ENCODE measurements at places on chromosomes 2 and 18.

GRCh38 chr2:240876475-240877251, 8.0 kb downstream of the AGXT start:
- no peak for DNase-seq

- no peak for DNase-seq
Observed at GRCh38 chr2:9498210-9498609, 23.9 kb downstream of the IAH1 start.

GRCh38 chr2:136291871-136292270, 173.9 kb upstream of the CXCR4 start:
- DNase-seq, result no peak

DNA sequence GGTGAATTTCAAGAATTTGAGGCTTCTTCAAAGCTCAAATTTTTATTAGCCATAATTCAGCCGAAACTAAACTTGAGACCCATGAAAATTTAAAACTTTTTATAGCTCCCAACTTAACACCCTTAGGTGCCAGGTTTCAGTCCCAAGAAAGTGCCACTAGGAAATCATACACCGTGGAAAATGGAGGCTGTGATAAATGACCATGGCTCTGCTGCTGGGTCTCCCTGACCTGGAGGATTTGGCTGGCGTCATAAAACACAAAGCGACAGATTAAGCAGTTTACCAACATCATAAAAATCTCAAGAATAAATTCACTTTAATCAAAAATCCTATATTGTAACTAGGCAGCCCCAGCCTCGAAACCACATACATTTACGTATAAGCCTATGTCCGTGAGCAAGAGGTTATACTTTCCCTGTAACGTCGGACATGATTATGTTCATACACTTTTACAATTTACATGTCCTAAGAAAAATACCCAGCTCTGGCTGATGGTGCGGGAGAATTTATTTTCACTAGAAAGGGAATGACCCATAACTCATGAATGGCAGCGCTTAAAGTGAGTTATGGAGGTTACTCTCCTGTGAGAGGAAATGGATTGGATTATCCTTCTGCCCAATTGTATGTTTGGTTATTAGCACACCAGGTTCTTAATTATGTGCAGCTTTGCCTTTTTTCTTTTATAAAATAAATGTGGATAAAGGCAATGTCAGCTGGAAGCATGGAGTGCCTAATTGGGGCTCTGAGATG, 329.4 kb downstream of the AGPS start:
- DNase-seq, result peak; percentile 30

DNA sequence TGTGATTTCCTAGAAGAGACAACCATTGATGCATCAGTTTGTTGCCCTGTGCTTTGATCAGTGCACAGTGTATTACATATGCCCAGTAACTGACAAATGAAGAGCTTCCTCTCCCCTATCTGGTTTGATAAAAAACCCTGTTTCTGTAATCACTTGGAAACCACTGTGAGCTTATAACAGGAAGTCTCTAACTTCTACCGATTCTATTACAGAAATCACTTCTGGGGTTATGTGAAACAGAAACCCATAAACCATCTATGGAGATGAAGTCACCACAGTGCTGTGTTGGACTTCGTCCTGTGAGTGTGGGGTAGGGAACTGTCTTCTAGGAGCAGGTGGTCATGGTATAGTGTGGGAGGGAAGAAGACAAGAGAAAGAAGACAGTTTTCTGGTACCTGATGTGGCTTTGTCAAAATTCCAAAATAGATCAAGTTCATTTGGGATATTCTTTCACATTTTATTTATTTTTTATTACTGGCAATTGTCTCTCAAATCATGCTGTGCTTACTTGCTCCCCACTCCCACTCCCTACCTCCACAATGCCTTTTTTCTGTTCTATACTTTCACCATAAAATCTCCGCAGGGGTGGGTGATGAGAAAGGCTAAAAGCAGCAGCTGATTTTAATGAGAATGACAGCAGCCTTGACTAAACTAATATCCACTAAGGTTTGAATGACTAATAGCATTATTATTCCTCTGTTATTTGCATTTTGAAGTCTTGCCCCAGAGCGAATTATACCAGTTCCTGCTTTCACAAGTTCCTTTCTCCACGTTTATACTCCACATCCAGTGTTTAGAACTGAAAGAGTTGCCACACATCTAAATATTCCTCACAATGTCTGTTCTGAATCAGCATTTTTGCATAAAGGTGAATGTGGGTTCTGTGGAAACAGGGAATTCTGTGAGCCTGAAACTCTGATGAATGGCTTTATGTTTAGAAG, 41.7 kb upstream of the RND3 start:
- peak; percentile 67 for DNase-seq

- DNase-seq, result no peak
Observed at GRCh38 chr2:39780825-39781600, 2.0 kb upstream of the THUMPD2 start.

DNA sequence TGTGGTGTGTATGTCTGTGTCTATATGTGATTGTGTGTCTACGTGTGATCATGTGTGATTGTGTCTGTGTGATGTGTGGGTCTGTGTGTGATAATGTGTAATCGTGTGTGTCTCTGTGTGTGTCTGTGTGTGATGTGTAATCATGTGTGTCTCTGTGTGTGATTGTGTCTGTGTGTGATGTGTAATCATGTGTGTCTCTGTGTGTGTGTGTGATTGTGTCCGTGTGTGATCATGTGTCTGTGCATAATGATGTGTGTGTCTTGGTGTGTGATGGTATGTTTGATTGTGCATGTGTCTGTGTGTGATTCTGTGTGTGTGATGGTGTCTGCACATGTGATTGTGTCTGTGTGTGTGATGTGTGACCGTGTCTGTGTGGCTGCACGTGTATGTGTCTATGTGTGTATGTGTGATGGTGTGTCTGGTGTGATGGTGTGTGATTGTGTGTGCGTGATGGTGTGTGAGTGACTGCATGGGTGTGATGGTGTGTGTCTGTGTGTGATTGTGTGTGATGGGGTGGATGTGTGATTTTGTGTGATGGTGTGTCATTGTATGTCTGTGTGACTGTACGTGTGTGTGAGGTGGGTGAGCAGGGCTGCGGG, 78.9 kb downstream of the RTP5 start:
- DNase-seq, result no peak

DNA sequence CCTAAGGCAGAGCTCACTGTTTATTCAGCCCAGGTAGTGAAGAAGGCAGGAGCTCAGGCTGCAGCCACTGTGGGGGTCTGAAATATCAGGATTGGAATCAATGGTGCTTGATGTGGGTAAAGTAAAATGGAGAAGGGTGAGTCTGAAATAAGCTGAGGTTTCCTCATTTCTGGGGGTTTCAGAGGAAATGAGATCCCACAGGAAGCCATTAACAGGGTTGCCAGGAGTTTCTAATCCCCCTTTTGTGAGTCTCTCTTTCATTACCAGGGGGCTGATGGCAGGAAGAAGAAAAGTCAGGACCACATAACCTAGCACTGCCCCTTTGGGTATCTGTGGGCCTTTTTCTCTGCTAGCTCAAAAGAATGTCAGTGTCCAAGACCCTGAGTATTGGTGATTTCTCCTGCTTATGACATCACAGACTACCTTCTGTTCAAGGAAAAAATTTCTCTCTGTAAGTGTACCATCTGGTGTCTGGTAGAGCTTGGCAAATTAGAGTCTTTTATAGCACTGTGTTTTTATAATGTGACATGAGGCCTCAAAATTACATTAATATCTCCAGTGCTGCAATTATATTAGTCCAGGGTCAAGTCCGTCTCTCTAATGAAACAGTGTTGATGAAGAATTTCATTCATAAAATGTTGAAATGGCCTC, 56.0 kb downstream of the LBH start:
- peak; percentile 31 for DNase-seq

- DNase-seq, result no peak
Observed at GRCh38 chr2:187435756-187436155, 12.3 kb downstream of the CALCRL start.

DNA sequence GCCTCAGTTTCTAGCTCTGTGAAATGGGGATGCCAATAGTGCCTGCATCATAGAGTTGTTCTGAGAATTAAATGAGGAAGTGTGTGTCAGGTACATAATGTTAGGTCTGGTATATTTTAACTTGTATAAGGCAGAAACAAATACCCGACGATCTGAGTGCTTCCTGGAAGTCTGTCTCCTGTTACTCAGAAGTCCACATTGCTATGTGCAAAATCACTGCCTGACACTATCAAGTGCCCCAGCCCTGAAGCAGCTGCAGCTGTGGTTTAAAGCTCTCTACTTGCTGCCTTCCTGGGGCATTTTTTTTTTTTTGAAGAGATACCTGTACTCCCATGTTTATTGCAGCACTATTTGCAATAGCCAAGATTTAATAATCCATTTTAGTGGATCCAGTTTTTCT, 125.3 kb downstream of the SLC4A3 start:
- DNase-seq, result no peak

DNA sequence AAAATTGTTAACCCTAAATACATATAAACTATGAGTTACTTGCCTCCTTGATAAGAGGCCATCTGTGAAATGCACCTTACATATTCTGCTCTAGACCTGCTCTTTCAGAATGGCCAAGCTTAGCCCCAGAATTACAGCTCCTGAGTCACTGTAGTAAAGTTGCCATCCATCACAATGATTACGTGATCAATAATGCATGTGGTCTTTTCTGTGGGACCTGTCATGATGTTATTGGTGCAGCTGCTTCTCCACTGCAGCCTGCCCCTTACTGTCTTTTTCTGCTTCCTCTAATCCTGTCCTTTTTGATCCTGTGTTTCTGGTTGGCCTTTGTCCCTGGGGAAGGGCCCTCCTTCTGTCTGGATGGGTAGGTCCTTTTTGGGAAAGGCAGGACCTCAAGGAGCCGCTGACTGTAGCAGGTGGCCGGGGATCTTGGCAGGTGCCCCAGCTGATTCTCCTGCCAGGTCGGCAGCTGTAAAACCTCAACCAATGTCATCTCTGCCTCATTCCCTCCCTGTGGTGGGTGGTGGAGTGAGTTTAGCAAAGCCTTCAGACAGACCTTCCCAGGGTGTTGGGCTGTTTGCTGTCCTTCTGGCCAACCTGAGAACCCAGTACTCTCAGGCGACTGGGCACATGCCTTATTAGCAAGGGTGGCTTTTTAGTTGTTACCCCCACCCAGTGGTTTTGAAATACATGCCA, 126.2 kb upstream of the EML6 start:
- DNase-seq, result no peak

DNA sequence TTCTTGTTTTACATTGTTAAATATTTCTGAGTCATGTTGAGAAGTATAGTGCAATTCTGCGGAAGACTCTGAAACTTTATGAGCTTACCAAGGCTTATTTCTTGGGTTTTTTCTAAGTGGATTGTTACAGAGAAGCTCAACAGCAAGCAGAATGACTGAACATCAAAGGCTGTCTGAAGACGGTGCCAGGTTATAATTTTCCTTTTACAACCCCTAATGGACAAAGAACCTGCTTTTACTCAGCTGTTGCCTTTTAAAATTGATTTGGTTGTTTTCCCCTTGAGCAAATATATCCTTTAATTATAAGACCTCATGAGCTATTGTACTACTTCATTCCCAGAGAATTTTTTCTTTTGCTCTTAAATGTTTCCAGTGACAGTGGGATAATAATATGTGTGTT, 41.6 kb downstream of the LAMA3 start:
- DNase-seq, result no peak

GRCh38 chr2:46634905-46635304, 155.5 kb downstream of the TMEM247 start:
- no peak for DNase-seq

GRCh38 chr18:34660572-34660971, 49.5 kb upstream of the DTNA start:
- DNase-seq, result no peak

DNA sequence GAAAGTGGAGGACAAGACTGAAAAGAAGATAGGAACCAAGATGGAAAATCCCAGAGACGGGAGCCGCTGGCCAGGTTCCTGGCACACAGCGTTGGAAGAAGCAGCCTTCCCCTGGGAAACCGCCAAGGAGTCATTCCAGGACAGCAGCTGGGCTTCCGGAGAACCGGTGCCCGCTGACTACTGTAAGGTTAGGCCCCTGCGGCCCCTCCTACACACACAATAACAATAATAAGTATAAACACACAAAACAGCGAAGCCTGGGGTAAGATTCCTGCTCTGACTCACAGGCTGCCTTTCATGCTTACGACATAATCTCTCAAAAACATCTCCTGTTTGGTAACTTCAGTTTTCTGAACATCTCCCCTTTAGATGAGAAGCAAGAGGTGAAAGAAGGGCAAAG, 28.1 kb upstream of the MYCN start:
- no peak for DNase-seq

DNA sequence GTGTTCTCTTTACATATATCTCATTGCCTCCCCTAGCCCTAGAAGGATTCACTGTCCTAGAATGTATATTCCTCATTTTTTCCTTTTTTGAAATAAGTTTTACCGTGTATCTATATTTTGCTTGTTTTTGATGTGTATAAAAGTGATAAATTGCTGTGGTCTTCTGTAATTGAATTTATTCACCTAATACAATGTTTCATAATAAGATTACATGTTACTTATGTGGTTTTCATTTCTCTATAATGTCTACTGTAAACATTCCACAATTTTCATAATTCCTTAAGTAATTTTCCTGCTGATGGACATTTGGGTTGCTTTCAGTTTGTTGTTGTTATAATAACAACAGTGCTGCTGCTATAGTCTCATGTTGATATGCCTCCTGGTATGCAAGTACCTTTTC, 118.2 kb downstream of the PHLPP1 start:
- no peak for DNase-seq

GRCh38 chr2:220117025-220117424, 489.6 kb downstream of the SLC4A3 start:
- DNase-seq, result peak; percentile 80

- peak; percentile 77 for DNase-seq
Observed at GRCh38 chr2:42513252-42513918, 19.6 kb upstream of the KCNG3 start.

DNA sequence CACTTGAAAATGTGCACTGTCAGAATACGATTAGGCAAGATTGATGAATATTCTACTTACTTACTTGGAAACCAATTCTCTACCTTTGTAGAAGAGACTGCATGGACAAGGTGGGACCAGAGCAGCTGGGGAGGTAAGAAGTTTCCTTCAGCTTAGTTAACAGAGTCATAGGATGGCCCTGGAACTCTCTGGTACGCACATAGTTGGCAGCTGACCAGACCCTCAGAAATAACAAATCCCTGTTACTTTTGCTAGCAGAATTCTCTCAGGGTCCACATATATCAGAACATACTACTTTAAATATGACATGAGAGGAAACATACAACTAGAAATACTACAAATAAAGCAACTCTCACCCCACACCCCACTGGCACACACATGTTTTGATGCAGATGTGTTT, 24.8 kb upstream of the STAT1 start:
- DNase-seq, result no peak

GRCh38 chr2:128137094-128137616, 46.2 kb downstream of the UGGT1 start:
- no peak for DNase-seq

GRCh38 chr2:238845583-238846377, 2.1 kb upstream of the TWIST2 start:
- no peak for DNase-seq
